PC-3 (cell line): ENCODE measurements at places on chromosomes 1 and 21.

DNA sequence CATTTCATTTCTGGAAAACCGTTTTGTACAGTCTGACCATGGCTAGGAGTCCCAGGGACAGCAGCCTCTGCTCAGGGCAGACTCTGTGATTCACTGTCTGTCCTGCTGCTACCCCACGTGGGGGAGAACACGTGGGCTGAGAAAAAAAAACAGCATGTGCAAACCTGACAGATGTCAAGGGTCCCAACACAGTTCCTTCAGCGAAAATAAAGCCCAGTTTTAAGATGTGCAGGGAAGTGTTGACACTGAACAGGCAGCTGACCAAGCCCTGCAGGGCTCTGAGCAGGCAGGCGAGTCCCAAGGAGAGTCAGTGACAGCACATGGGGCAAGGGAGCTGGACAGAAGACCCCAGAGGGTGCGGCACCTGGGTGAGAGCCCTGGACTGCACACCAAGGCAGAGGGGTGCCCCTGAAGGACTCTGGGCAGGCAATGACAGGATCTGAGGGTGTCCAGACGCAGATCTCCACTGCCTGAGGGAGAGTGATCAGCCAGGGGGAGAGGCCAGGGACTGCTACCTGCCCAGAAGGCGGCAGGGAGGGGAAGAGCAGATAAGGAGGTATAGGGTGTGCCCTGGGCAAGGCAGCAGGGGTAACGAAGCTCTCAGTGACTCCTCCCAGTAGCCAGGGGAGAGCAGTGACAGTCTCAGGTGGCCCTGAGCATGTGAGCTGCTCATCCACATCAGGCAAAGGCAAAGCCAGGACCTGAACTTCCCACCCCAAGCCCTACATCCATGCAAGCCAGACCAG is 5.1 kb upstream of the SPATC1L start:
- H3K4me1 ChIP-seq = peaks cover 39% of the 10 kb centered on the region
- H3K27me3 ChIP-seq = no peaks in the 10 kb centered on the region
- H3K27ac ChIP-seq = peak overlapping the region; percentile 71
- peaks cover 4% of the 10 kb centered on the region; the same call in 1 of the 2 replicates for H3K36me3 ChIP-seq
- H3K4me3 ChIP-seq = peak overlapping the region; percentile 37; the same call in 1 of the 2 replicates
- DNase-seq = no peak

- H3K27ac ChIP-seq = no peak overlapping the region
- no peaks in the 10 kb centered on the region for H3K27me3 ChIP-seq
- H3K36me3 ChIP-seq = no peaks in the 10 kb centered on the region
These were observed 19.6 kb downstream of the CAPN8 start for GRCh38 chr1:223645903-223646302.

DNA sequence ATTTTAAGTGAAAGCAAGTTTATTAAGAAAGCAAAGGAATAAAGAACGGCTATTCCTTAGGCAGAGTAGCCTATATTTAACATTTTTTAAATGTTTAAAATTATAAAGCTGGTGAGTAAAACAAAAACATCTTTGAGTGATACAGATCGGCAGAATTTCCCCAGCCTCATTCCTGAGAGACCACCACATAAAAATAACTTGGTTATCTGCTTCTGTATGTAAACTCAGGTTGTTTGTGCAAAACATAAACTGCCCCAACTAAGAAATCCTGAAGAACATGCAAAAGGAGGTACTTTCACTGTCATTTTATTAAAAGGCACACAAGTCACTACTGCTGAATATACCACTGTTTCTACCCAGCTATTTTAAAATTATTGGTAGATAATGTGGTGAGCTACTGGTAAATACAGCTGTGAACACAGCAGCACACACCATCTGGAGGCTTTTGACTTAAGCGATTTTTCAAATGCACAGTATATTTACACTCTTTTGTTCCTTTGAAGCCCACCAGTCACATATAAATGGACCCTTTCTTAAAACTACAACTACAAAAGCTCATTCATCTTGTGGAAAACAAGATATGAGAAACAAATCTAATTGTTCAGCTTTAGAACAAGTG is 119.3 kb downstream of the RERE start:
- DNase-seq = no peak
- no peak overlapping the region for H3K27ac ChIP-seq
- H3K4me3 ChIP-seq = no peak overlapping the region
- H3K27me3 ChIP-seq = no peaks in the 10 kb centered on the region
- H3K36me3 ChIP-seq = no peaks in the 10 kb centered on the region

DNA sequence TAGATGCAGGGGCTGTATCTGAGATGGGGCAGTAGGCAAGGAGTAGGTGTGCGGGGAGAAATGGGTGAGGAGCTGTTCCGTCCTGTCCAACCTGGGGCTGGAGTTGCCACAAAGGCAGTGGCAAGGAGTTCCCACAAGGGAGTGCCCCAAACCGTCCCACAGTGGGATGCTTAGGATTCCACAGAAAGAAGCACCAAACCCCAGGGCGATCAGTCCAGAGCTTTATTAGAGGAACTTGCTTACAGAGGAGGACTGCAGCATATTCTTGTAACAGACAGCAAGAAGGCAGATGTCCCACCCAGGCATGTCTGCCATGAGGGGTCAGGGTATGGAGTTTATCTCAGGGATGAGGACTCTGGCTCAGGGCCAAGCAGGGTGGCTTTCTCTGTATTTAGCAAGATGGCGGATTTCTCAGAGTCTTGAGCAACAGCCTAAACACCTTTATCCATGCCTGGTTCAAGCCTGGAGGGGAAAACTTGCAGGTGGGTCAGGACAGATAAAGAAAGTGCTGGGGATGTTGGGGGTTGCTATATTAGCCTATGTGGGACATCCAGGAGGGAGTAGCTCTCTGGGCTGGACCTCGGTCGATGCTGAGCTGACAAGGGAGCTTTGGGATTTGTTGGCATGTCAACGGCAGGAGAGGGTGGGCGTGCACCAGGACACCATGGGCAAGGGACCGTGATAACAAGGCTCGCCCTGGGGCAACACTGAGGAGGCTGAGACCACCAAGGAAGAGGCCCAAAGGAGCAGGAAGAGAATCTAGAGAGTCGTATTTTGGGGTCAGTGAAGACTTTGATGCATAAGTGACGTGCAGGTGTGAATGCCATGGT is 32.8 kb downstream of the OBSCN start:
- peaks cover 67% of the 10 kb centered on the region for H3K36me3 ChIP-seq
- H3K27me3 ChIP-seq = no peaks in the 10 kb centered on the region
- no peaks in the 10 kb centered on the region for H3K4me1 ChIP-seq

GRCh38 chr1:43558346-43558841 is 27.7 kb downstream of the PTPRF start:
- no peaks in the 10 kb centered on the region for H3K27me3 ChIP-seq
- H3K27ac ChIP-seq = 0 out of 2 replicates have a peak overlapping the region, but pooled peaks have one; percentile 16
- H3K4me3 ChIP-seq = no peak overlapping the region

- H3K27ac ChIP-seq = no peak overlapping the region
- H3K4me1 ChIP-seq = peaks cover 31% of the 10 kb centered on the region
- no peaks in the 10 kb centered on the region for H3K27me3 ChIP-seq
- H3K36me3 ChIP-seq = peaks cover 37% of the 10 kb centered on the region
These were observed 1.6 kb downstream of the RPF1 start for GRCh38 chr1:84480650-84481049.

DNA sequence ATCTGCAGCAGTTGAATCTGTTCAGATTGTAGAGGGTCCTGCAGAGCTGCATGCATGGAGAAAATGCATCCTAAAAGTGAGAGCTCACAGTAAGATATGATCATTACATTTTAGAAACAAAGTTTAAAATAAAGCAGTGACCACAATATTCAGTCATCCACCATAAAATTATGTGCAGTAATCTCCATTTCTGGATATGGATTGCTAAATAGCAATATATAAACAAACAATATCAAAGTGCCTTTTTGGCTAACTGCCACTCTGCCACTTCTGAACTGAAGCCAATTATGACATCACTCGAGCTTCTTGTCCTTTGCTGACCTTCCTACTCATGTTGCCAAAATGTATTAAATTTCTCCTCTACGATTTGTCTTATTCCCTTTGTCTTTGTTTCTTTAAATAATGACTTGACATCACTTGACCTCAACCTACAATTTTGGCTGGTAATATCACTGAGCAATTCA is 262.0 kb upstream of the CXADR start:
- H3K27ac ChIP-seq = no peak overlapping the region
- H3K4me3 ChIP-seq = no peak overlapping the region
- H3K27me3 ChIP-seq = no peaks in the 10 kb centered on the region
- H3K36me3 ChIP-seq = no peaks in the 10 kb centered on the region
- no peaks in the 10 kb centered on the region for H3K4me1 ChIP-seq
- peak; percentile 3 for DNase-seq
